GM12878 (cell line): ENCODE measurements at places on chromosomes 12 and 14.

GRCh38 chr12:78959556-78959955, 95.0 kb downstream of the SYT1 start:
- DNase-seq = no peak

- DNase-seq = no peak
Measured at GRCh38 chr12:52672321-52672933, 7.8 kb downstream of the KRT1 start.

GRCh38 chr14:78652727-78653126, 482.6 kb downstream of the NRXN3 start:
- no peak for DNase-seq

- no peak for DNase-seq
Measured at GRCh38 chr12:91215940-91216454, 33.4 kb upstream of the DCN start.

- no peak for DNase-seq
Measured at GRCh38 chr14:67405771-67406170, 6.2 kb downstream of the PLEK2 start.

DNA sequence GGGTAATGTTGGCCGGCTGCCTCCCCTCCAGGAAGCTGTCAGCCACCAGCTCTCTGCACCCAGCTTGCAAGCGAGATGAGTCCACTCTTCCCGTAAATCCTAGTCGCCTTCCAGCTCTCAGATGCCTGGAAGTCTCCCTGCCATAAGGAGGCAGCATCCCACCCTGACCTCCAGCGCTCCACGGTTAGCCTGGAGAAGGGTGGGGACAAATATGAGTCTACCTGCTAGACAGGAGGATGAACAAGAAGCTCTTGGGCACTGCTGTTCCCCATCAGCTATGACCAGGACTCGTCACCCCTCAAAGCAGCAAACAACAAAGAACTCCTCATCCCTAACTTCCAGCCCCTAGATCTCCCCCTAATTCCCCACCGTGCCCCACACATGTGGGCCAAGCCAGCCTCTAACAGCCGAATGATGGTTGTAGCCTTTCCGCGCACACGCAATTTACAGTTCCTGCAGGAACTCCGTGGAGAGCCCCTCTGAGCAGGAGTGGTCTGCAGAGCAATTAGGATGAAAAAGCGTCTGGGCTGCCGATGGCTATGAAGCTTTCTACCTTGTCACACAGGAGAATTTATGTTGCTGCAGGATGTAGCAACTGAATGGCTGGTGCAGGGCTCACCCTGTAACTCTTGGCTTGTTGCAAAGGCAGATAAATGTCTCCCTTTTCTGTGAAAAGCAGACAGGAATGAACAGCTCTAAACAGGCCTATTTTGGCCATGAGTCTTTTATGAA, 181.4 kb downstream of the GLT1D1 start:
- DNase-seq = no peak

DNA sequence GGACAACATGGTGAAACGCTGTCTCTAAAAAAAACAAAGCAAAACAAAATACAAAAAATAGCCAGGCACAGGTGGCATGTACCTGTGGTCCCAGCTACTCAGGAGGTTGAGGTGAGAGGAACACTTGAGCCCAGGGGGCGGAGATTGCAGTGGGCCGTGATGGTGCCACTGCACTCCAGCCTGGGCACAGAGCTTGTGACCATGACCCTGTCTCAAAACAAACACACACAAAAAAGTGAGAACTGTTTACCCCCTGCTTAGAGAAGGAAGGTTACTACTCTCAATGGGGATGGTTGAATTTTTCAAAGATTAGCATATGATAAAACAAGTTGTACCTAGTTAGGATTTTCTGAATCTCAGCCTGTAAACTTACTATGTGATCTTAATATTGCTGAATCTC, 68.0 kb downstream of the ZFP36L1 start:
- DNase-seq = no peak

GRCh38 chr12:50986966-50987737, 34.8 kb downstream of the HIGD1C start:
- no peak for DNase-seq

GRCh38 chr14:52329678-52330369, 15.7 kb downstream of the PTGER2 start:
- DNase-seq = no peak

GRCh38 chr12:80512781-80513180, 68.7 kb downstream of the PTPRQ start:
- no peak for DNase-seq

GRCh38 chr12:112904571-112904970, 2.2 kb upstream of the OAS1 start:
- no peak for DNase-seq

DNA sequence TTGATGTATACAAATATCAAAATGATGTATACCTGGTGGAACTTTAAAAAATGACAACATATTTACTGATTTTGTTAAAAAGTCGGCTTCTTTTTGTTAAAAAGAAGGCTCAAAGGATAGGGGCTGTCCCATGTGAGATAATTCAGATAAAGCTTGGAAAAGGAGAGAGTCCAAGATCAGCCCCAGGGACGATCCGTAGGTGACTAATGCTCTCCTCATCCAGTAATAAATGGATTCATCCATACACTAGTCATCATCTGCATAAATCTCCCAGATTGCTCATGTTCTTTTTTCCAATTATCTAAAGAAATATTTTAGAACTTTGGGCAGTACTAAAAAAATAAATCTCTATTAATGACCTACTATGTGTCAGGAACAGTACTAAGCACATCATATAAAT, 23.4 kb upstream of the FSCB start:
- no peak for DNase-seq

- DNase-seq = no peak
Measured at GRCh38 chr12:125540580-125541204, 475.5 kb downstream of the AACS start.

GRCh38 chr14:90580377-90581335, 183.8 kb downstream of the CALM1 start:
- no peak for DNase-seq
